ENCODE measurements at places on chromosomes 16 and 17.
A peak's percentile ranks its signal among the peaks of the same experiment; 100 is the strongest.

DNA sequence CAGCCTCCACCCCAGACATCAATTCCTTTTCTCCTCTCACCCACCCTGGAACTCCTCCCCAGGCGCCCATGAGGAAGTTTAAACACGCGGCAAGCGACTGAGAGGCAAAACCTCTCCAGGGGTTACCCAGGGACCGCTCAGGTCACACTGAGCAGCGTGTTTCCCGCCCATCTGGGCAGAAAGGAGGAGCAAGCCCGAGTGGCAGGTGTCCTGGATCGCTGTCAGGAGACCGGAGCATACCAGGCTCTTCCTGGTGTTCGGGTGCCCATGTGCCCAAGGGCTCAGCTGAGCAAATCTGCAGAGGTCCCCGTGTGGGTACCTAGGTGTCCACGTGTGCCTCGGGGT, 491 bp downstream of the SLC25A19 start:
- DNase-seq, result no peak

DNA sequence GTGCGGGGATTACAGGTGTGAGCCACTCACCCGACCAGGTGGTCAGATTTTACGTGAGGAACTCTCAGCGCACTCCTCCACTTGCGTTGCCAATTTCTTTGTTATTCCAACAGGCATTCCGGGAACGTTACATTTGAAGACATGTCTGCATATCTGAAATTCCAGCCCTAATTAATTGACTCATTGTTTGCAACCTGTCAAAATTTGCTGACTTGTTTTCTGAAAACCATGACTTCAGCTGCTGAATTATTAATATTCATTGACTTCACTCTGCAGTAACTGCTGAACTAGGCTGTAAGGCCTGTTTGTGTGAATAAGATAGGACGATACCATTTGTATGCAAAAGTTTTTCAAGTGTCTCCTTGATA, 16.6 kb downstream of the G6PC1 start:
- DNase-seq, result no peak

GRCh38 chr17:52696362-52696761, 537.8 kb upstream of the CA10 start:
- DNase-seq, result no peak

GRCh38 chr17:75531721-75532072, 6.2 kb downstream of the LLGL2 start:
- no peak for DNase-seq

DNA sequence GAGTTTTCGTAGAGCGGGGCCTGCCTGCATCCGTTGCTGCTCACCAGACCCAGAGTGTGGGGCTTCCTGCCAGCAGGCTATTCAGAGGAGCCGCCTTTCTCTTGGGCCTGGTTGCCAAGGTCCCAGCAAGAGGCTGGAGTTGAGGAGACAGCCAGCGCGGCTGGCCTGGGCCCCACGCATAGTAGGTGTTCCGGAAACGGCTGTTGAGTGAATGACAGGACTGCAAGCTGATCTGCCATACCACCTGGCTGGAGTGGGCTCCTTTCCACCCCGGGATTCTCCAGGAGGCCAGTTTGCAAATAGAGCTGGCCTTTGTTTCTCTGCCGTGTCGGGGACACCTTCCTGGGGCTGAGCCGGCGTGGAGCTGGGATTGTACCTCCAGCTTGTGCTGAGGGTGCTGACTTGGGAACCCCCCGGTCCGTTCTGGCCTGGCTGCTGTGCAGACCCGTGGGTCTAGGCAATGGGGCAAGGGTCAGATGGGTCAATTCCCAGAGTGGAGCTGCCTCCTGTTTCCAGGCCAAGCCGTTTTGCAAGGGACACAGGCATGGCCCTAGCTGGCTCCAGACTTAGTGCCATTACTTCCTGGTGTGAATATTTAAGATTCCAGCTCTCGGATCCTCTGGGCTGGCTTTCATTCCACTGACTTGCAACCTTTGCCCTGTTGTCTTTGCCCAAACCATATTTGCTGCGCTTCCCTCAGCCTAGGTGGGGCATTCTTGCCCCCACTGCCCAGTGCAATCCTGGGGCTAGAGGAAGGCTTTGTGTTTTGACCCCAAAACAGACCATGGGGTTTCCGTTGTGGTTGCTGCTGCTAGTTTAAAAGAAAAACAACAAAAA, 68.8 kb downstream of the CMIP start:
- peak; percentile 38 for DNase-seq

DNA sequence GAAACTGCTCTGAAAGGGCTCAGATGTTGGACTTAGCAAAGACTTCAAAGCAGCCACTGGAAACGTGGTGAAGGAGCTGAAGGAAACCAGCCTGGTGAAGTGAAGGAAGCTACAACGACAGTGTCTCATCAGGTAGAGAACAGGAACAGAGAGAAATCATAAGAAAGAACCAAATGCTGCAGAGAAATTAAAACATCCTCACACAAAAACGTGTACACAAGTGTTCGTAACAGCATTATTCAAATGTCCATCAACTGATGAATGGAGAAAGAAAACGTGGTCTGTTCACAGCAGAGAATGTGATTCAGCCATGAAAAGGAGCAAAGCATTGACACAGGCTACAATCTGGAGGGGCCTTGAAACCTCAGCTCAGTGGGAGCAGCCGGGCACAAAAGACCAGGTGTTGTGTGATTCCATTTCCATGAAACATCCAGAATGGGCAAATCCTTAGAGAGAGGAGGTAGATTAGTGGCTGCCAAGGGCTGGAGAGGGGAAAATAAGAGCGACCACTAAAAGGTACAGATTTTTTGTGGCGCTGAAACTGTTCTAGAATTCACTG, 26.9 kb downstream of the IFT140 start:
- no peak for DNase-seq

DNA sequence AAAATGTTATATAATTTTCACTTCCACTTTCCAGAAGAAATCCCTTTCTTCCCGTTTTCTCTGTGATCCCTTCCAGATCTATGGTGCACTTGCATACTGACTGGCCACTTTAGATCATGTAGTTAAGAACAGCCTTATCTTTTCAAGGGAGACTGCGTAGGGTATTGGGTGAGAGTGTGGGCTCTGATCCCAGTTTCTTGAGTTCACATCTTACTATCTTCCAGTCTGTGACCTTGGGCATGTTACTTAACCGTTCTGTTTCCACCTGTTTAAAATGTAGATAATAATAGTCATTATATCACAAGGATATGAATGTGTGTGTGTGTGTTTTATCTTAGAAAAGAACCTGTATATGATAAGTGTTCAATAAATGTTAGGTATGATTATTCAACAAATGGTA, 83.7 kb downstream of the TANGO6 start:
- DNase-seq, result no peak

DNA sequence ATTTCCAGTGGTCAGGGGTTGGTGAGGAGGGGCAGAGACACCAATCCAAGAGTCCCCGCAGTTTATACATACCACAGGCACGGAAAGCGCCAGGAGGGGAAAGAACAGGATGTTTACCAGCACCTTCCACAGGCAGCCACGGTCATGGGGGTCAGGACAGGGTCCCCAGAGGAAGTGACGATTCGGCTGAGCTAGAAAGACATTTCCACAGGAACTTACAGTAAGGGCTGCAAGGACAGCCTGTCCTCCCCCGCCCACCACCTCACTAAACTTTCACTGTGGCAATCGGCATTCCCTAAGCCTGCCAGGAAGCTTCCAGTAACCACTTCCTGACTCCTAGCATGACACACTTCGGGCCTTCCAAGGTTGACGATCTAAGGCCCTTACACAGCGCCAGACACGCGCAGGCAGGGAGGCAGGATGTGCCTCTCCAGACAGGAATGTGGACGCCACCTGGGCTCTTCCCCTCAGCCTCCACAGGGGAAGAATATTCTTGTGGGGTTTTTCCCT, 1.2 kb upstream of the MT2A start:
- no peak for DNase-seq

DNA sequence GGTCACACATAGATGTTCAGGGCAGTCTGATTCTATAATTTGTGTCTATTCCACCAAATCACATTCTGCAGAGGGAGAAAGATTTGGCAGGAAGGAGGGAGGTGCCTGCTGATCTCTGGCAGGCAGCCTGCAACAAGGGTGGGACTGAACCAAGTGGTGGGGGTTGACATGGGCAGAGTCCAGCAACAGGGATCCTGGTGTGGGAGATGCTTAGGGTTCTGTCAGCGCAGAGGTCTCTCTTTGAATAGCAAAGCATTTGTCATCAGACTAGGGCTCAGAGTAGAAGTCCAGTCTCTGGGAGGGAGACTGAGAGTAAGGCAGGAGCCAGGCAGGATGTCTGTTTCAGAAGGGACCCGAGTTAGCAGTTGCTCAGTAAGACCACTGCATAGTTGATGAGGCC, 94.6 kb downstream of the UTP18 start:
- no peak for DNase-seq

- no peak for DNase-seq
These were observed 7.5 kb upstream of the CSNK2A2 start for GRCh38 chr16:58205276-58206036.

GRCh38 chr17:78524870-78525510, 52.2 kb downstream of the DNAH17 start:
- DNase-seq, result no peak

GRCh38 chr16:87416826-87417527, 24.8 kb downstream of the MAP1LC3B start:
- no peak for DNase-seq

DNA sequence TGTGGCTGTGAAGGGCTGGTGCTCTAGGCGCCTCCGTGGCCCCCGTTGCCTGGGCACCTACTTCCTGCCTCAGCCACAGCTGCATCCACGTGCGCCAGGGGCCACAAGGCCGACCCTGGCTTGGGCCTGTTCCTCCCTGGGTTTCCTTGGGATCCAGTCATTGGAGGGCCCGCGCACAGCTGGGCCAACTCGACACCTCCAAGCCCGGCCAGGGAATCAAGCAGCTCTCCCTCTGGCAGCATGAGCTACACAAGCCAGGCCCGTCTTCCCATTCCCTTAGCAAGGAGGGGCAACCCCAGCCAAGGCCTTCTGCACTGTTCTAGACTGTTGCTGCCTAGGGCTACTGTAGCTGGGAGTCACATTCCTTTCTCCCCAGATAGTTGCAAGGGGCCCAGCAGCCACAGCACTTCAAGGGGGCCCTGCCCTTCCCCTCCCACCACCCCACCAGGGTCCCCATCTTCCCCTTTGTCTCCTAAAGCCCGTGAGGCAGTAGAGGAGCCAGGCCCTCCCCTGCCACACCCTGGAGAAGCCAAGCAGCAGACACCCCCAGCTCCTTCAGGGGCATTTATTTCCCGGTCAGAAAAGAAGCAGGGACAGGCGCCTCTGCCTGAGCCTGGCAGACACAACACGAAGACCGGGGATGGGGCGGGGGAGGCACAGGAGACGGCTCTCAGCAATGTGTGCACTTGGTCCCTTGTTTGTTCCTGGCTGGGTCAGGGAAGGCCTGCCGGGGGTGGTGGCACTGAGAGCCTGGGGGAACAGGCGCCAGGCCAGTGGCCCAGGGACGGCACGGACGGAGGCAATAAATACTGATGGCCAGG, 3.8 kb downstream of the ARHGDIA start:
- peak; percentile 36 for DNase-seq

DNA sequence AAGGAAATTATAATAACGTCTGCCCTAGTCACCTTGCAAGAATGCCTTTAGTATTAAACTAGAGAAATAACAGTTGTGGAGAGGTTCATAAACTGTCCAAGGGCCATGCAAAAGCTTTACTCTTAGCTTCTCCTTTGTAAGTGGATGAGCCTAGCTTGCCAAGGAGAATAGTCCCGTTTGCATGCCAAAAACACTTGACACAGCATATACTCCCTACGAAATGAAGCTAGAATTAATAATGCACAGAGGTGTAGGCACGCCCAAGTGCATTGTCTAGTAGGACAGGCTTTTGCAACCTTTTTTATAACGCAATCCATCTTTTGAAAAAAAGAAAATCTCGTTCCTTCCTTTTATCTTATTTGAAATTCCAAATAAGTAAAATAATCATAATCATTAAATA, 12.8 kb upstream of the CDRT4 start:
- DNase-seq, result no peak

- DNase-seq, result peak; percentile 49
These were observed 119.1 kb upstream of the SMURF2 start for GRCh38 chr17:64781014-64781756.

DNA sequence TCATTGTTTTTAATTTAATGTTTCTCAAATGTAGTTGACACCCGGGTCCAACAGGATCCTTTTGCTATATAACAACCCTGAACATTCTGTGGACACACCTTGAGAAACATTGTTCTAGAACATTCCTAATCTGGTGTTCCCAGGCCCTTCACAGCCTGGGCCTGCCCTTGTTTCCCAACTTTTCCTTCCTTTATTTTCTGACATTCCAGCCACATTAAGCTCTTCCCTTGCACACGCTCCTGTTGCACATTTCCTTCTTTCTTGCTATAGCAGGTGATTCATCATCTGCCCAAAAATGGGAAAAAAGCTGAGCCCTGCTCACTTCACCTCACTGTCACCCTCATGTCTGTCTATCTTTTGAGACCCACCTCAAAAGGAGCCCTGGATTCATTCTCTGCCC, 67.9 kb upstream of the MARCHF10 start:
- no peak for DNase-seq

DNA sequence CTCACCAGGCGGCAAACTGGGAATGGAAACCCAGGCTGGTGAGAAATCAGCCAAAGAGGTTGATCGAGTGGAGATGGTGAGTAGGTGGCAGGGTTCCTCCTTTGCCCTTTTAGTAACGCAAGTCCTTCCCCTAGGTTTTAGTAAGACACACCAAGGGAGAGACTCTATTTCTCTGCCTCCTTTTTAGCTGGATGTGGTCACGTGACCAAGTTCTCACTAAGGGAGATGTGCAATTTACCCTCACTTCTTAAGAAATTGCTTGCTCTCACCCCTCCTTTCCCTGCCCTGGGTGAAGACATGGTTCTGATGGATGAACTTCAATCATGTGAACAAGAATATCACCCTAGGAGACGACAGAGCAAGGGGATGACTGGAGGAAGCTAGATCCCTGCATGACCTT, 99.8 kb upstream of the FOXF1 start:
- DNase-seq, result no peak

GRCh38 chr17:4858882-4859260, 25.7 kb downstream of the MINK1 start:
- peak; percentile 27 for DNase-seq

- no peak for DNase-seq
These were observed 57.2 kb upstream of the VPS4A start for GRCh38 chr16:69253870-69254341.

DNA sequence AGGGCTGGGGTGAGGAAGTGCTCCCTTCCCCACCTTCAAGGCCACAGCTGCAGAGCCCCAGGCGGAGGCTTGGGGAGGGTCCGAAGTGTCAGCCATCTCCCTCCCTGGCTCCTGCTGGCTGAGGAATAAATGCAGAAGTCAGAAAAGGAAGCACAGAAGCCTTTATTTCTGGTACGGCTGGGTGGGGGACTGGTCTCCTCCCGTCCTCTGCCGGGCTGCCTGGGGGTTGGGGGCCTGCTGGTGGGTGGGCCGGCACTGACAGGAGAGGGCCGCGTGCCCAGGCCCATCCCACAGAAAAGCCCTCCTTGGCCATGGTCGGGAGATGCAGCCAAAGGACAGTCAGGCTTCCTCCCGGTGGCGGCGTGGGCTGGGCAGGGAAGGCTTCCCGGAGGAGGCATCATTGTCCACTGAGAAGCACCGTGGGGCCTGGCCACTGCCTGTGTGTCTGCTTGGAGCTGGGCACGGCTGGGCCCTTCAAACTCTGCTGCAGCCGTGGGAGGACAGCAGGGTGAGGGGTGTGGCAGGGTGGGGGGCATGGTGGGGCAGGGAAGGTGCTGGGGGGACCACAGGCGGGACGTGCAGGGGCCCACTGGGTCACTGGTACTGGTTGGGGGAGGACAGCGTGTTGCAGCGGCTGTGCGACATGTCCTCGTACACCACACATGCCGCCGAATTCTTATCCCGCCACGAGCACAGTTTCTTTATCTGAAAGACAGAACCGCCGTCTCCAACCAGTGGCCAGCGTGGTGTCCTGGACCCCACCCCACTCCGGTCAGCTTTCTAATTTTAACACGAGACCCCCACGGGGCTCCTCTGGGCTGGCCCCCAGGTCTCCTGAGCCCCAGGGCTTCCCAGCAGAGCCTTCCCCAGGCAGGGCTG, 2.4 kb downstream of the CD7 start:
- DNase-seq, result no peak
